Naive B cell (primary cell): ENCODE measurements at places on chromosomes 5 and 9.

DNA sequence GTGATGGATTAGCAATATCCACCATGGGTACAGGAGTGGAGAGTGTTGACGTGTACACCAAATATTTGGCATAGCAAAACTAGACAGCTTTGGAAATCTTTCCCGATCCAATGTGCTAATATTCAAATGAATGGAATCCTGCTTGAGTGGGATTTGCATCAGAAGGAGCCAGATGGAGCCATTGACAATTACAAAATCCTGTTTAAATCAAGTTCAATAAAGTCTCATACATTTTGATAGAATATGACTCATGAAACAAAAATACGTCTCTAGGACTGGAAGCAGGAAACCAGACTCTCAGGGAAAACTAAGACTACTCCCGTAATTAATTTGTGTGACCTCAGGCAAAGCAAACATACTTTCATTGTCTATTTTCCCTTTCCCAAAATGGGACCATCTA, 13.0 kb downstream of the TNC start:
- DNase-seq: no peak

DNA sequence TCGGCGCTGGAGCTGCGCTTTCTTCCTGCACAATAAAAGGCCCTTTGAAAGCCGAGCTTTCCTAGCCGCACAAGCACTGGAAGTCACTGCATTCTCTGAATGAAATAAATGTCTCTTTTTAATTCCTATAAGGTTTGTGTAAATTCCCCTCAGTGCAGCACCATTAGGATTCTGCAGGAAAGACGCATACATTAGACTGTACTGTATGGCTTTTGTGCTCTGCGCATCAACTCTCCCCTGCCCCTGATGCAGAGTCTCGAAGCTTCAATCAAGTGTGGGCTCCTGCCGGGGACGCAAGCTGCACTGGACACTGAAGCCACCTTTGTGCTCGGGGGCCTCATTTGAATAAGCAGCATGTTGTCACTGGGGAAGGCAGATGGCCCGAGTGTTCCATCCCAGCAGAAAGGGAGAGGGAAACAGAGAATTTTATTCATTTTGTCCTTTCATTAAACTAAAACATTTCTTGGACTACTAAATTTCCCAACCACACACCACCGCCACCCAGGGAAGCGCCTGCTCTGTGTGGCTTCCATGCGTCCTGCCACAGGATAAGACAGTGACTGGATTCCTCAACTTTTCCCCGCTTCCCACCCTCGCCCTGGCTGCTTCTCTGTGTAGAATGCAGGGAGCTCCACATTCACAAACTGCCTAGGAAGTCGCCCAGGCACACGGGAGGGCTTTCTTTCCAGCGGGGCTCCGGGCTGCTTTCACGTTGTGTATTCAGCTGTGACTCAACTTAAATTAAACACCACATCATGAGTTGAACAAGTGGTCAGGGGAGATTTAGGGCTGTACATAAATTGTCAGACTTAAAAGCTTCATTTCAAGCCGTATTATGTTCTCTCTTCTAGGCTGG, 635.4 kb downstream of the IRX1 start:
- no peak for DNase-seq

DNA sequence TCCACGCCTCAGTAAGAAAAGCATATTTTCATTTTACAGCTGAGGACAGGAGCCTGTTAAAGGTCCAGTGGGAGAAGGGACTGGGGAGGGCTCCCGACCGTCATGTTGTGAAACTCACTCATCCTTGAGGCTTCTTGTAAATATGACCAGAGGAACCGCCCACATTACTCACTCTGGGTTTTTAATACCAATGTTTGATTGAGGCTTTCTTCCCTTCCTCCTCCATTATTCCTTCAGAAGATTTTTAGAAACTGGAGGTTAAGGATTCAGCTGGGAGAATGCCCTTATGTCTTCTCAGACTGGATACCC, 61.4 kb upstream of the GLRX start:
- DNase-seq: no peak

DNA sequence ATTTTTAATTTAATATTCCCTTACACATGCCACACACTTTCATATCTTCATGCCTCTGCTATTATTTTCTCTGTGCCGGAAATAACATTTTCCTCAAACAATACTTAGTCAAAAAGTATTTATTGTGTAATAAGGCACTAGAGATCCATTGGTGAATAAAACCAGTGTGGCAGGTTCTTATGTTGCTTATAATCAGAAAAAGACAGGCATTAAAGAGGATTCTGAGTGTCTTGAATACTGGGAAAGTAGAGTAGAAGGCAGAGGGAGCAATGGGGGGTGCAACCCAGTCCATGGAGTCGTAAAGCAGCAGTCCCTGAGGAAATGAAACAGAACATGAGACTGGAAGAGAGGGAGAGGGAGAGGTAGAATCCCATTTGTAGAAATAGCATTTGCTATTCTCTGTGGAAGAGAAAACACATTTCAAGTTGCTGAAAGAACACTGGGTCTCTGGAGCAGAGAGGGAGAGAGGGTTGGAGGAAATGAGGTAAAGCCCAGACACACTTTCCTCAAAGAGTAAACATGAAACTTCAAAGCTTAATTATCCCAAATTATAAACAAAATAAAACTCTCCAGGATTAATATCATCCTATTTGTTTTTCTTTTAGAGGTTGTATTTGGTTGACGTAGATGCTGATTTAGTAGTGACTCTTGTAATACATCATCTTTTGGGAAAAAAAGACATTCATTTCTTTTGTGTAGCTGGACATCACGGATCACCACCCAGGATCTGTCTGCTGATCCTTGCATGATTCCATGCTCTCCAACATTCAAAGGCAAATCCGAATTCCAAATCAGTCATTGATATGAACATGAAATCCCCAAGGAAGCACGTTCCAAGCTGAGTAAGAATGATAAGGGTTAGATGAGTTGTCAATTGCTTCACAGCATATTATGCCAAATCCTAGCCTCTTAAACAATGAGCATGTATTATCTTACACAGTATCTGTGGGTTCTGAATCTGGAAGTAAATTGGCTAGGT, 37.4 kb upstream of the GRAMD2B start:
- DNase-seq: no peak

DNA sequence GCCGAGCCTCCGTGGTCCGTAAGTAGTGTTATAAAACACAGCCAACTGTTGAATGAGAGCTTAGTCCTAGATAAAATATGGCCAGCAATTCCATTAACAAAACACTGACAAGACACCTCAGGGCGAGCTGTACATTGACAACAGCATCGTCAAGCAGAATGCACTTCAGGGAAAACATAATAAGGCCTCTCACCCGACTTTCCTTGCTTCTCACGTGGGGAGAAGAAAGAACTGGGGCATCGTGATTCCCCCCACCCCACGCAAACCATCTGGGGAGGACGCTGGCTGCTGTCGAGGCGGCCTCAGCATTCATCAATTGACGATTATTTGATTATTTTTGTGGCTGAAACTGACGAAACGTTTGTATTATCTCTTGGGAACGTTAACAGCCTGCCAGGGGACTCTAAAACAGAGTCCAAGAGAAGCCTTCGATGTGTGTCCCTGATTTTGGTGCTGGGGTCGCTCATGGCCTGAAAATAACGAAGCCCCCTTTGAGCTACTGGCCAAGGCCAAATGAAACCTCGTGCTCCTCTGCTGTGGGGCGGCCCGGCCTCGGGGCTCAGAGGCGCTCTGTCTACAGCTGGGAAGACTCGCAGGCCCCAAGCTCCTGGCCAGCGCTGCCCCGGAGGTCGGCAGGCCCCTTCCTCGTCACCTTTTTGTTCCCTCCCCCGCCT, 464 bp downstream of the GDF9 start:
- no peak for DNase-seq

- DNase-seq: no peak
Measured at GRCh38 chr5:141475625-141476131, at the start of gene PCDHGC3. Gene PCDHGC3 (plus strand): TSS chr5:141475966. CDS start chr5:141476117, 151 bp downstream.

GRCh38 chr9:127825319-127826051, 22.8 kb downstream of the FPGS start:
- DNase-seq: no peak

DNA sequence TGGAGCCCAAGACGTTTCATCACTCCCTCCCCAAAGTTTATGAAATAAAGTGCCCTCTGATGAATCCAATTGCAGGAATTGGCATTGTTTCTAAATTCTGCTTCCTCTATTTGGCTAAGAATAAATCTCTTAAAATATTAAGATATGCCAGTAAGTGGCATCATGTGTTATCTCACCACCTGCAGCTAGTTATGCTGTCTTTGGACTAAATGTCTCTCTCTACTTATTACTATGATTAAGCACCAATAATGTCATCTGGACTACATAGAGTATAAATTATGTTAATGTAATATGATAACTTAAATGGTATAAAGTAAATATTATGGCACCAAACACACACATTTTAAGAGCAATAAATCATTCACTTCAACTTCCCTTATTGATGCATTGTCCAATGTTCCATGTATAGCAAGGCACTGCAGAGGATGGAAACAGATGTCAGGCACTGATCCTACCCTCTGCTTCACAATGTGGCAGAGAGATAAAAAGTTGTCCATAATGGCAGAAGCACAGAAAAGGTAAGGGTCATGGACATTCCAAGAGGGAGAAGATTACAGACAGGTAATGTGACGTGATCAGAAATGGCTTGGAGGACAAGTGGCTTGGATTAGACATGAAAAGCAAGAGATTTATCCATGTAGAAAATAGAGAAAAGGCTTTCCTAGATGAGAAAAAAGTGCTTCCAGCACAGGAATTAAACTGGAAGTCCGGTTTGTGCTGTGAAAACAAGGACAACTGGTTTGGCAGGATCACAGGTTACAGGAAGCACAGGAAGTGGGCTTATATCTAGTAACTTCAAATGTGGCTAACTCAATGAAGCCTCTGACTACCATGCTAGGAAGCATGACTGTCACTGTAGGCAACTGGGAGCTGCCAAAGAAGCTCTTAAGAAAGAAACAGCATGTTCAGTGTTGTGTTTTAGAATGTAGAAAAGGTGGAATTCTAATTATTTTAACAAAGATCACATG, 26.7 kb downstream of the MARCHF11 start:
- no peak for DNase-seq

DNA sequence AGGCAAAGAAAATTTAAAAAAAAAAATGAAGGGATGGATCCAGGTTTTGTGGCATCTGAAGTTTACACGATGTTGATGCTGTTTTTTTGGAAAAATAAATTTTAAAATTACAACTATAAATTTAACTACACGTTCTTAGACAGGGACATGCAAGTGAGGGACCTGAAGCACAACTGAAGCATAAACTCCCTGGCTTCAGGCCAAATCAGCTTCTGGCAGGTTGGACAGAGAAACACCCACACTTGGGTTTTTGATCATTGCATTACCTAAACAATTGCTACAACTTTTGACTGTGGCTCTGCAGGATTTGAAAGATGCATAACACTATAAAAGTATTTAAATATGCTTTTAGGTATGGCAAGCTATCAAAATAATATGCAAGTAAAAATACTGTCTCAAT, 1318.3 kb upstream of the DMAC1 start:
- no peak for DNase-seq

DNA sequence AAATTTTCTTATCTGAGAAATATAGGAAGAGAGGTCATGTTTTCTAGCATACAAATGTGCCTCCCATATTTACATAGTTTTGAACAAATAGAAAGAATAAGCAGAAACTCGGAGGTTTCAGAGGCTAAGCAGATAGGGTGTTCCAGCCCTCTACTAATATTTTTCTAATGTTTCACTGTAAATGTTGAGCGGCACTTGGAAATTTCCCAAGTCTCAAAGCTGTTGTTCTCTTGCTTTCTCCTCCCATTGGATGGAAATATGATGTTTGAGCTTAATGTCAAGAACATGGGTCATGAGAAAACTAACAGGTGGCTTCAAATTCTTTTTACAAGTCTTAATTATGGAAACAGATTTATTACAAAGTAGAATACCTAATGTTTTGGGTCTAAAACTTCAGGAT, 5.1 kb downstream of the SPINK1 start:
- no peak for DNase-seq

DNA sequence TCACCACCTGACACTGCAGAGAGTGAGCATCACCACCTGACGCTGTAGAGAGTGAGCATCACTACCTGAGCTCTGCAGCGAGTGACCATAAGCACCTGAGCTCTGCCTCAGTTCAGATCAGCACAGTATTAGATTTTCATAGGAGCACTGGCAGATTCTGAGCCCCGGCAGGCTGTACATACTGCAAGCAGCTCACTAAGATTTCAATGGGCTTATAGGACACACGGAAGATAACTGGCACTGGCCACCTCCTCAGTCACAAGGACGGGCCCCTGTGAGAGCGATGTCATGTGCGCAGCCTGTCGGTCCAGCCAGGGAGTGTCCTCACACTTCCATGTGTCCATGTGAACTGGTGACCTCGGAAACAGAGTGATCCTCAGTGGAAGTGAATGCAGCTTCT, 153.5 kb upstream of the IRX2 start:
- DNase-seq: no peak

GRCh38 chr5:103589357-103589756, 26.8 kb upstream of the NUDT12 start:
- no peak for DNase-seq

DNA sequence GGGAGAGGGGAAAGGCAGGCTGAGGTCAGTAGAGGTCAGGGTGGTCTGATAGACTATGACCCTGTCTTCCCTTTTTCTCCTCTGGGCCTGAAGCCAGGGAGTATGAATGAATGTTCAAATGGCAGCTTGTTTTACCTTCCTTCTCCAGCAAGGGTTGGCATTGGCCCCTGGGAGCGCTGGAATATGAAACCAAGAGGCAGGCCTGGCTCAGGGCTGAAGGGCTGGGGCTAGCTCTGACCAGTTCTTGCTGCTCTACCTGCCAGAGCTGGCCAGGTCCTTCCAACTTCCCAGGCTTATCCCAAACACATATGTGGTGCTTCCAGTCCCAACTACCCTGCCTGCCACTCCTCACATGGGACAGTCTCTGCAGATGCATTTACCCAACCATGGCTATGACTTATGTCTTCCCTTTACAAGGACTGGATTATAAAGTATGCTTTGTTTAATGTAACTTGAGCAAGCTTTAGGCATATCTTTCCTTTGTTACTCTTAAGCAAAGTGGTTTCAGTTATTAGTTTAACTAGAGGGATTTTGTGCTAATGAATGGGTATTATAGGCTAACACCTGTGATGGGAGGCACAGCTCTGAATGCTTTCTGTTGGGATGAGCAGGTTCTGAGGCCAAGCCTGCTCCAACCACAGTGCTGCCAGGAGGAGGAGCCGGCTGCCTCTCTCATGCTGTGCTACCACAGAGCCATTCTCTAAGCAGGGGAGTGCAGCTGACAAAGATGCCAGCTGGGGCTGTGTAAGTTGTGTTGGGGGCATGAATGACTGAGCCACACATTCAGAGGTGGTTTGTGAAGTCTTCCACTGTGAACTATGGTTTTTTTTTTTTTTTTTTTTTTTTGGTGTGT, 6.1 kb downstream of the CCNI2 start:
- no peak for DNase-seq
